Activated CD4-positive, alpha-beta T cell treated with anti-CD3 and anti-CD28 coated beads, Interleukin-2, amount 50 U/mL, for 1 hour (primary cell): ENCODE measurements at places on chromosomes 11 and 22.
A peak's percentile ranks its signal among the peaks of the same experiment; 100 is the strongest.

GRCh38 chr11:106624377-106624776 is 393.9 kb downstream of the GUCY1A2 start:
- no peak for DNase-seq

DNA sequence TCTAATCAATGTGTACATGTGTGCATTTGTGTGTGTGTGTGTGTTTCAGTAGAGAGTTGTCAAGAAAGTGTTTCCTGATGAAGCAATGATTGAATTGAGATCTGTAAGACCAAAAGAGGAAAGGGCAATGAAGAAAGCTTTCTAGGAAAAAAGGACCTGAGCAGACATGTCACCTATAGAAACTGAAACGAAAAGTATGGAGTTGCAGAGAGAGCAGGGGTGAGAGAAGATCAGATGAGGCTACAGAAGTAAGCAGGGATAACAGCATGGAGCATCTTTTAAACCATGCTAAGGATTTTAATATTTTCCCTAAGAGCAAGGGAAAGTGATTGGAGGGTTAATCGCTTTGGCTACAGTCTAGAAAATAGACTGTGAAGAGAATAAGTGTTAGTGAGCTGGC is 1459.4 kb upstream of the TENM4 start:
- DNase-seq: no peak

DNA sequence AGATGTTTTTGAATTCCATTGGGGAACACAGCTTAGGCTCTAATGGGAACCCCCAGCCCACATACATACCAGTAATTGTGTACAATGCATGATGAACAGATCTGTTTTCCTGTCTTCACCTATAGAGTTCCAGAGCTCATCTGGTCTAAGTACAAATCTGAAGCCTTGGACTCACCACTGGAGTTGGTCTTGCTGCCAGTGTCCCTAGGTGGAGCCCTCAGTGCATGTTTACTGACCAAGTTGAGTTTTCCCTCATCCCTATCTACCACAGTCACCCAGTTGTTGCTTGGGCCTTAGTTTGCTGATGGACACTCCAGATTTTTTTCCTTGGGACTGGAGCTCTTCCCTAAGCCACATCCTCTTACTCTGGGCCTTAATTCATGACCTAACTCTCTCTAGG is 159.2 kb upstream of the DDI1 start:
- DNase-seq: no peak

GRCh38 chr11:3107608-3108182 is 50.5 kb upstream of the CARS1 start:
- no peak for DNase-seq

- DNase-seq: no peak
Observed at GRCh38 chr11:19977941-19978340, 182.3 kb downstream of the DBX1 start.

DNA sequence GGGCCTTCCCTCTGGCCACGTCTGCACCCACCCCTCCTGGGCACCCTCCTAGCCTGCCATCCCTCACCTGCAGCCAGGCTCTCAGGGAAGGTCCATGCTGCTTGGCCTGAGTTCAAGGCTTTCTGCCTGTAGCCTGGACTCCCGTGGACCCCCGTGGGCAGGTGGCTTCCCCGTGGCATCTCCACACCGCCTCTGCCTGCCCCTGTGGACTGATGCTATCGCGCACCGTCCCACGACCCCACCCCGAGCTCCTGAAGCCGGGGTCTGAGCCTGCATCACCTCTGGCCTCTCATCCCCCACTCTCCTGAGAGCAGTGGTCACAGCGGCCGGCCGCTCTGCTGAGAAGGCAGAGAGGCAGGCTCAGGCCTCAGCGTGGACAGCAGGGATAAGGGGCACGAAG is 4.5 kb downstream of the IFITM5 start:
- DNase-seq: no peak

DNA sequence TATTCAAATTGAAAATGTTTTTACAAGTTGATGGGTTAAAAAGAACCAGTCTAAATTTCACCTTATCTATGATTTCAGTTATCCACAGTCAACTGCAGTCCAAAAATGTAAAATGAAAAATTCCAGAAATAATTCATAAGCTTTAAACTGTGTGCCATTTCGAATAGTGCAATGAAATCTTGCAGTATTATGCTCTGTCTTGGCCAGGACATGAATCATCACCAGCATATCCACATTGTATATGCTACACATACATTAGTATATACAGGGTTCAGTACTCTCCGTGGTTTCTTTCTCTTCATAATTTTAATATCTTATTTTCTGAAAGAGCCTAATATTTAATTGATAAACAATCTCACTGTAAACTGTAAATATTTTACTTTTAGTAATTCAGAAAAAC is 45.9 kb downstream of the ARHGAP32 start:
- DNase-seq: no peak

- DNase-seq: no peak
Observed at GRCh38 chr11:124961972-124962609, 8.1 kb downstream of the CCDC15 start.

- no peak for DNase-seq
Observed at GRCh38 chr11:102204174-102204573, 93.9 kb downstream of the YAP1 start.

DNA sequence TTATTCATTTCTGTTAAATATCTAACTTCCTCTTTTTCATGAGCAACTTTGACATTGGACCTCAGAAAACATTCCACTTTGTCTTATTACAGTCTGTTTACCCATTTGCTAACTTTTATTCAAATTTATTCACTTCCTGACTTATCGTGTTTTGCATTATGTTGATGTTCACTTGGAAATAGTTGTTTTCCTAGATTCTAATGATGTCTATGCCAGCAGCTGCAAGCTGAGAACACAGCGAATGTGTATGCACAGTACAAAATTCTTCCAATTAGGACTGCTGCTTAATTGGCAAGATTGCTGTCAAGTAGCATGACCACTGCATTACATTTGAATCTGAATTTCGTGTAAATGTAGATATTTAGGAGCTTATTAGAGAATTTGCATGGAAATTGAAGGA is 61.5 kb upstream of the GRIA4 start:
- DNase-seq: no peak

DNA sequence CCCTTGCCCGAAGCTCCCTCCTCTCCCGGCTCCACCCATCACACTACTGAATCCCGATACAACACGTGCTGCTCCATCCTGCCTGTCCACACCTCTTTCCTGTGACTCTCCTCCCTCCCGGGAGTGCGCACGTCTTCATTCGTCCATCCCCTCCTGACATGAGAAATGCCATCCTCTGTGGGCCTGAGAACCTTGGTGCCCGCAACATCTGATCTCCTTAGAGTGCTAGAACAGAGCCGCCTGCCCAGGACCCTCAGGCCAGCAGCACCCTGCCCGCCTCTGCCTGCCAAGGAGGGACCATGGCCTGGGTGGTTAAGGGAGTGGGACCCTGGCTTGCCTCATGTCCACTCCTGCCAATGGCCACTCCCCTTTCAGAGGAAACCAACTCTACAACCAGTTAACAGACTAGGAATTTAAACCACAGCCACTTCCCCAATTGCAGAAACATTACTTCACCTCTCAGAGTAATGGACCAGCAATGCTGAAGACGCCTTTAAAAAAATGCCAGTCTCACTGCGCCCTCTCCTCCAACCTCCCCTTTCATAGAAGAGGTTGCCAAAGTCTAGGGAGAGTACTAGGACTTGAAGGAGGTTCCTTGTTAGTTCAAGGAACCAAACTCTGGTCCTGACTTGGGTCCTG is 466.3 kb downstream of the OPCML start:
- DNase-seq: no peak

- DNase-seq: peak; percentile 9
Observed at GRCh38 chr22:18110194-18110953, at the start of gene TUBA8. Gene TUBA8 (plus strand): TSS chr22:18110809. CDS start chr22:18110866, 57 bp downstream.

DNA sequence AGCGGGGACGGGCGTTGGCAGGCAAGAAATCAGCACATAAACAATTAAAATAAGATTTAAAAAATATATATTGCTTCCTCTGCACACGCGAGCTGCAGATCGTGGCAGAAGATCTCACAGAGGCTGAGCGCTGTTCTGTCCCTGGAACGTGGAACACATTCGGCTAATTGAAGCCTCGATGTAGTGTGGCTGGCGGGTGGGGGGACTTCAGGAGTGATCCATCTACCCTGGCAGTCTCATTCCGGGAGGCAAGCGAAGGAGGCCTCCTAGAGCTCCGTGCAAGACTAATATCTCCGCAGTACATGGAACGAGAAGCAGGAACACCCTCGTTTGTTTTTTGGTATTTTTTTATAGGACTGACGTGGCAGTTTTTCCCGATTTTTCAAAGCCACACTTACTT is 402.4 kb downstream of the MN1 start:
- DNase-seq: no peak

GRCh38 chr11:43327987-43328386 is 16.2 kb downstream of the API5 start:
- DNase-seq: no peak

DNA sequence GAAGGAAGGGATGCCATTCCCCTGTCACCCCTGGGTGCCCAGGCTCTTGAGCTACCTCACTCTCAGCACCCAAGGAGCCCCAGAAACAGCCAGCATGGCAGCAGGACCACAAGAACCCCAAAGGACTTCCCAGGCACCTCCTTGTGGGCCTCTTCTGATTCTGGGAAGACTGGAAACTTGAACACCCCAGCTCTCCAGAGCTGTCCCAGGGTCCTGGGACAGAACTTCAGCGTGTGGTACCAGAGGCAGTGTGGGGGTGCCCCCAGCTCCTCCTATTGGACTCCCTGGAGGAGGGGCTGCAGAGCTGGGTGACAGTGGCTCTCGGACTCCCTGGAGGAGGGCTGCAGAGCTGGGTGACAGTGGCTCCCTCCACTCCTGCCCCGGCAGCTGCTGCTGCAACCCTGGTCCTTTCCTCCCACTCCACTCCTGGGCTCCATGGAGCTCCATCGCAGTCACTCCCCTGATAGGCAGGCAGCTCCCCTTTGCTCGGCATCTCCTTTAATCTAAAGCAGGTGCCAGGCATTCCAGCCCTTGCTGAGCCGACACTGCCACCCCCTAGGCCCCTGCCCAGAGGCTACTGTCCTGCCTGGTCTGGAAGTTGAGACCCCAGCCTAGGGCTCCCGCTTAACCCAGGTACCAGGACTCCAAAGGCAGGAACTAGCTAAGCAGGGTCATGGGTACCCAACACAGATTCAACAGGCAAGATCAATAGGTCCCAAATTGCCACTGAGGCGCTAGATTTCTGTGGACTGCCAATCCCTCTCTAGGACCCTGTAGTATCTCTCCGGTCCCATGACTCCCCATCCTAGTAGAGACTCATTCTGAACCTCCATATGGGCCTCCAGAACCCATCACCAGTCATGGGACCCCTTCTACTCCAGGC is 2.7 kb downstream of the BCL9L start:
- no peak for DNase-seq

- no peak for DNase-seq
Observed at GRCh38 chr11:112928136-112928535, 33.1 kb upstream of the NCAM1 start.

GRCh38 chr22:29697853-29698598 is 21.8 kb upstream of the CABP7 start:
- no peak for DNase-seq

DNA sequence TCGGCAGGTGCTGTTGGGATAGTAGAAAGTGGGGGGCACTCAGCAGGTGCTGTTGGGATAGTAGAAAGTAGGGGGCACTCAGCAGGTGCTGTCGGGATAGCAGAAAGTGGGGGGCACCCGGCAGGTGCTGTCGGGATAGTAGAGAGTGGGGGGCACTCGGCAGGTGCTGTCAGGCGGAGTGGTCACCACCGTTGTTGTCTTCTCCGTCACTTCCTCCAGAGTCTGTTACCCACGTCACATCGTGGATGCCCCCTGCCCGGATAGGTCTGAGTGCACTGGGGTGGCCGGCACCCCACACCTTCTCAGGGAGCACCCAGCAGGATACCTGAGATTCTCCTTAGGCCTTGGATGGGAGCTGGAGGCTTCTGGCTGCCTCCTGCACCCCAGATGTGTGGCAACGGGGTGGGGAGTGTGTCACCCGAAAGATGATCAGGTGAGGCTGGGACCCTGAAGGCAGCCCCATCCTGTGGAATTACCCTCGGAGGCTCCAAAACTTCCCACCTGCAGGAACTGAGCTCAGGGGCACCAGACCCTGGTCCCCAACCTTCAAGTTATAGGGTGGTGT is 24.1 kb upstream of the KRTAP5-7 start:
- DNase-seq: no peak

GRCh38 chr11:76610371-76610770 is 60.2 kb downstream of the LRRC32 start:
- DNase-seq: no peak

GRCh38 chr22:38953577-38954413 is 3.6 kb upstream of the APOBEC3A start:
- DNase-seq: peak; percentile 15

DNA sequence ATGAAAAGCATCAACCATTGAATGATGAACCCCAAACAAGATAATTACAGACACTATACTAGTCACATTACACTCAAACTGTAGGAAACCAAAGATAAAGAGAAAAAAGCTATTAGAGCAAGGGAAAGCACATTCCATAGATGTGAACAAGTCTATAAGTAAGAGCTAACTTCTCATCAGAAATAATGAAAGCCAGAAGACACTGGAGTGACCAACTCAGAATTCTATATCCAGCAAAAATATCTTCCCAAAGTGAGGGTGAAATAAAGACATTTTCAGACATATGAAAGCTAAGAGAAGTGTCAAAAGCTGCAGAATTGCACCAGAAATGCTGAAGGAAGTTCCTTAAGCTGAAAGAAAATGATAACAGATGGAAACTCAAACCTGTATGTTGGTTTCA is 17.3 kb downstream of the FCHSD2 start:
- DNase-seq: no peak

- DNase-seq: no peak
Observed at GRCh38 chr11:280706-281485, 2.7 kb downstream of the NLRP6 start.

- no peak for DNase-seq
Observed at GRCh38 chr11:116715383-116715782, 57.4 kb downstream of the BUD13 start.

DNA sequence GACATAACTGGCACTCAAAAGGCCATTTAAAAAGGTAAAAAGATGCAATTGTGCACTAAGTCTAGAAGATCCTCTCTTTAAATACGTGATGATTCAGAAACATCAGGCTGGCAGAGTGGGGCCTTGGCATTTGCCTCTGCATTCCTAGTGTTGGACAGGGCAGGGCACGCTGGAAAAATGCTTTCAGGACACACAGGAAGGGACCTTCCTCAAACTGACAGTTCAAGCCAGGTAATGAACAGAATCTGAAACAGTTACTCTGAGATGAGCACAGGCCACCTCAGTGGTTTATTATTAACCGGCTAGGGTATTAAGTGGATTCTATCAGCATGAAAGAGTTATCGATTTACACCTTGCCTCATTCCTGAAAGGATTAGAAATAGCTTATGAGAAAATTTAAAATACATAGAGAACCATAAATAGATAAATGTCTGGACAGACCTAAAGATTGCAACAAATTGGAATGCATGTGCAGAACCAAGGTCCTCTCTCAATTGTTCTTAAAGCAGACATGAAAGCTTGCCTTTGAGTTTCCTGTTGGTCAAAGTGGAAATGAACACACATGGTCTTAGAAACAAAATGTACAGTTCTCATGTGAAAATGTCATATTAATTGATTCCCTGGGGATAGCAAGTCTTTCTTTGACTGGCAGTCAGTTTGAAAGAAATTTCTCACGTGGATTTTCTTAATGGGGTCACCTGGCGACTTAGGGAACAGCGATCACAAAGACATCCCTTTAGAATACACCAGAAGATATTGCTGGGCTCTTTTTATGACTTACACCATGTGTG is 21.5 kb upstream of the CSNK2A3 start:
- no peak for DNase-seq
